ENCODE measurements at places on chromosomes 11 and 22.

DNA sequence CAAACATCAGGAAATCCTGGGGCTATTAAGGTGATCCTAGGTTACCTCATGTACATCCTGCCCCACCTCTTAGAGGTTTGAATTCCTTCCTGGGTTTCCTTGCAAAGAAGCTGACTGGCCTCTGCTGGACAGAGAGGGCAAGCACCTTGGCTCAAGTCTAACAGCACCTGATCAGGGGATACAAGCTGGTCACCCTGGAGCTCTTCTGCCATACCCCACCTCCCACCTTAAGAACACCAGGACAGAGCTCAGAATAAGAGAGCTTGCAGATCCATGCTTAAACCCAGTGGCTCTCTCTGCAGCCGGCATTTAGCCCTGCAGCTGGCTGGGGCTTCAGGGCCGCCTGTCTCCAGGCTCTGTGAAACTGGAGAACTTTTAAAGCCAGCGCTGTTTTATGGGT is 386.6 kb upstream of the NARS2 start:
- no peak for DNase-seq

- no peak for DNase-seq
Measured at GRCh38 chr22:42052765-42053164, 17.8 kb downstream of the NAGA start.

GRCh38 chr11:35030716-35031213 is 108.2 kb upstream of the CD44 start:
- no peak for DNase-seq

DNA sequence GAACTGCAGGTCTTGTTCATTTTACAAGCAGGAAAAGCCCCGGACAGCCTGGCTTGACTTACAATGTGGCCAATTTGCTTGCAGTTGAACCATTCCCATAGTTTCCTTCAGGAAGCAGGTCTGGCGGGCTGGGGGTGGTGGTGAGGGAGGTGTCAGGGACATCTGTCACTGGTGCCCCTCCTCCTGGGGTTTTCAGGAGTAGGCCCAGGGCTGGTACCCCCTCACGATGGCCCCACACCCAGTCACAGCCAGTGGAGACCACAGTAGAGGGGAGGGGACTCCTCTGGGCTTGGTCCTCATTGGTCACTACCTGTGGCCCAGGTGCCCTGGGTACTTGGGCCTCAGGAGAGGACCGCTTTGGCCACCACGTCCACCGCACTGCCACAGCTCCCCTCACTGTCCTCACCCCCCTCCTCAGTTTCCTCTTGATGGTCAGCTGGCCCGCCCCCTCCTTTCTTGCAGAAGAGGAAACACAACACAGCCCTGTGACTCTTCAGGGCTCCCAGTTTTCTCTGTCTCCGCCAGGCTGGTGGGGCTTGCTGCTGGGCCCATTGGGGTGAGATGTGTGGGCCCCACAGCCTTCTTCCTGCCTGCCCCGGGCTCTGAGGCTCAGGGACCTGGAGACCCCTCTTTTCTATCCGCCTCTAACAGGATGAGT is 39.8 kb upstream of the SHISAL1 start:
- DNase-seq = no peak

GRCh38 chr11:92790366-92790765 is 179.1 kb upstream of the MTNR1B start:
- no peak for DNase-seq
